ENCODE measurements at places on chromosomes 5 and 9.

GRCh38 chr5:74903165-74903787 is 37.1 kb upstream of the FAM169A start:
- peak; percentile 68 for DNase-seq

GRCh38 chr9:97366476-97366875 is 45.4 kb upstream of the TDRD7 start:
- no peak for DNase-seq

GRCh38 chr5:137587919-137588318 is 88.8 kb upstream of the SPOCK1 start:
- no peak for DNase-seq

GRCh38 chr9:126722252-126722921 is 82.5 kb upstream of the ZBTB43 start:
- no peak for DNase-seq

DNA sequence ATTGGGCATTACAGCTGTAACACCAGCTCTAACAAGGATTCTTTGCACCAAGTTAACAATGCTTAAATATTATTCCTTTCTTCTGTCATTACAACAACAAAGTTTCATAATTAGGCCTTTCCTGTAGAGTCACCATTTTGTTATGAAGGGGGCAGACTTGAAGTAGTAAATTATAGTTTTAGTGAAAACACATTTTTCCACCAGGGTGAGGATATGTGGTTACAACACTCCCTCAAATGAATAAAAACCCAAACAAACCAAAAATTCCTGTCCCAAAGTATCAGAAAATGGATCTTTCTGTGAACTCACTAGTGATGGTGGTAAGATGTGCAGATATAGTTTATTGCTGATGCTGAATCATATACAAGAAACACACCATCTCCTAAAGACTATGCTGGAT is 250.5 kb upstream of the TUT7 start:
- no peak for DNase-seq

GRCh38 chr5:128644863-128645262 is 106.8 kb upstream of the FBN2 start:
- DNase-seq: no peak

DNA sequence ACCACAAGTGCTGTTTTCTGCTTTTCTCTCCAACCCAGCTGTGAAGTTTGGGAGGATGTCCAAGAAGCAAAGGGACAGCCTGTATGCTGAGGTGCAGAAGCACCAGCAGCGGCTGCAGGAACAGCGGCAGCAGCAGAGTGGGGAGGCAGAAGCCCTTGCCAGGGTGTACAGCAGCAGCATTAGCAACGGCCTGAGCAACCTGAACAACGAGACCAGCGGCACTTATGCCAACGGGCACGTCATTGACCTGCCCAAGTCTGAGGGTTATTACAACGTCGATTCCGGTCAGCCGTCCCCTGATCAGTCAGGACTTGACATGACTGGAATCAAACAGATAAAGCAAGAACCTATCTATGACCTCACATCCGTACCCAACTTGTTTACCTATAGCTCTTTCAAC is 145.2 kb downstream of the RORB start:
- DNase-seq: no peak

Data from iPS DF 6.9 (cell line).